ENCODE measurements at places on chromosomes 7 and 10.
A peak's percentile ranks its signal among the peaks of the same experiment; 100 is the strongest.

DNA sequence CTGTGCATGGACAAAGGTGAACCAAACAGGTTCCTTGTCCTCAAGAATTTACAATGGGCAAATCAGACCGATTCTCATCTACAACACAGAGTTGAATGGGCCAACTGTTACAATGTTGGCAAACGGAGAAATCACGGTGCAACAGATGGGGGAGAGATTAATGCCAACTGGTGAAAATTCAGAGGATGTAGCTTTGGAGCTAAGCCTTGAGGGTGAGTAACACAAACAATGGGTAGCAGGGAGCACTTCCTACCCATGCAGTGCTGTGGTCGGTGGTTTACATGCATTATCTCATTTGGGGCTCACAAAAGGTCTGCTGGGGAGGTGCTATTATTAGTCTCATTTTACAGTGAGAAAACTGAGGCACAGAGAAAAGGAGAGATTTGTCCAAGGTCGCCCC, 902 bp upstream of the NFE2L3 start:
- no peak for DNase-seq

DNA sequence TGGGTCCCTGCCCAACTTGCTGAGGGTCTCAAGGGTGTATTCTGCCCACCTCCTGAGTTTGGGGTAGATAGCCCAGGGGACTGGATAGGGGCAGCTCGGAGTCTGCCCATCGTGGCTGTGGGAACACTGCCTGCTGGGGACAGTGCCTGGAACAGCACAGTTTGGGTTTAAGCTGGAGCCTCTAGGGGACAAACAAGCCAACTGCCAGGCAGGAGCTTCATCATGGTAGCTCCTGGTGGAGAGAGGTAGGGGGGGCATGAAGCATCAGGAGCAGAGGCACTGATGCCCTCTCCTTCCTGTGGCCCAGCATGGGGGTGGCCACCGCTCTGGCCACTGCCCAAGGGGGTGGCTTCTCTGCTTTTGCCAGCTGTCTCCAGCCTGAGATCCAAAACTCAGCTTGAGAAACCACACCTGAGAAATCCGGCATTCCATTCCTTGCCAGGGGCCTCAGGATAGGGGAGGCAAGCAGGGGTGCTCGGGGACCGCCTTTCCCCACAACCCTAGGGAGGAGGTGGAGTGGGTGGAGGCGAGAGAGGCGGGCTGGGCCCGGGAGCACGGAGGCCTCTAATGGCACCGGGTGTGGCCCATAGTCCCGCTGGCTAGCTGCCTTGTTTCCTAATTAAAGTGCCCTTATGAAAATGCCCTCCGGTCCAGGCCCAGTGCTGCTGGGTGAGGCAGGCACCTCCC, 47.6 kb downstream of the UNC5B start:
- no peak for DNase-seq

DNA sequence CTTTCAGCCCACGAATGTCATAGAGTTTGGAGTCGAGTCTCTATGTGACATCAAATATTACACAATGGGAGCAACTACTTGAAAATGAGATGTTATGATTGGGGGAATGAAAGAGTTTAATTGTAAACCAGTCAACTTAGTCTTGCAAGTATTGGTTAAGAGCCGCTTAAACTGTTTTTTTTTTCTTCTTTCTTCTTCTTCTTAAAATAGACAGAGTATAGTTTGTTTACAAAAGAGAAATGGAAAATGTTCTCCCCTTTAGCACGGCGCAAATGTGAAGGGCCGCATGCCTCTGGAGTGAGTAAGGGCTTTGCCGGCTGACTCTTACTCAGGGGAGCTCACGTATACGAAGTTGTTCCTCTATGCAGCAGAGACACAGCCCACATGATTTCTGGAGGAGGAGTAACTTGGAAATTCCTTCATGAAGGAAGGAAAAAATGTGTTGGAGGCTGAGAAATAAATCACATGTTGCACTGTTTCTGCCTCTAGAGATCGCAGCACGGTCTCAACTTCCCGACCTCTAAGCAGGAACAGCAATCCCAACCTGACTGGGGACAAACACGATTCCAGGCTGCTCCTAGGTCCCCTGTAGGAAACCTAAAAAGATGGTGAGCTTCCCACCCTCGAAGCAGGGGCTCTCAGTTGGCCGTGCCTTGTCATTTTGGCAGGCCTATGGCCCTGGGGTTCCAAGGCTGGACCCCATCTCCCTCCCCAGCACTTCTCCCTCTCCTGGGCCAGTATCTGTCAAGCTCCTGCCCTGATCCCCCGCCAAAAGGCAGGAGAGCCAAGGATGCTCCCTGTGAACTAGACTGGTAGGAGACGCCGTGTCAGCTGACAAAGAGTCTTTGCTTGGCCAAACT, 44.8 kb downstream of the MYOF start:
- peak; percentile 18 for DNase-seq

- DNase-seq = no peak
Measured at GRCh38 chr10:121245754-121246153, 352.5 kb downstream of the FGFR2 start.

- no peak for DNase-seq
Measured at GRCh38 chr7:117323851-117324711, 1.2 kb upstream of the WNT2 start.

GRCh38 chr7:47513741-47514241, 68.1 kb downstream of the TNS3 start:
- DNase-seq = no peak

DNA sequence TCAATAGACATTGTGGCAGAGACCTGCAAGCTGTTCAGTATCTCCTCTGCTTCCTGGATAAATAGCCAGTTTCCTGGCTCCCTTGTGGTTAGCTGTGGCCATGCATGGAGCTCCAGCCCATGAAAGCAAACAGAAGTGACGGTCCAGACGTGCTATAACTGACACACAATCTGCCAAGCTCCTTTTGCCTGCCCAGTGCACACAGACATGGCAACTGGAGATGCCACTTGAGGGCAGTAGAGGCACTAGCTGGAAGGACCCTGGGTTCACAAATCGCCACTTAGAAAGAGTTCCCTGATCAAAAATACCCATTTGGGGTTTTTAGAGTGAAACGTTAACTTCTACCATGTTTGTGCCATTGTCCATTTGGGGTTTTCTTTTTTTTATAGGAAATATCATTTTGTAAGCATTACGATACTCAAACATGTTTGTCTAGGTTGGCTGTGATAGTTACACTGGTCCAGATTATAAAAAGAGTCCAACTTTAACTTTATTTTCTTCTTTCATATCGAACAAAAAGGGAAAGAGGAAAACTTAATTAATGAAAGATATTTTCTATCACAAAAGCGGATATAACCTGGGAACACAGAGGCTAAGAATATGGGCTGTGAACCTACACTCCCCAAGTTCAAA, 31.3 kb downstream of the KIN start:
- DNase-seq = no peak

DNA sequence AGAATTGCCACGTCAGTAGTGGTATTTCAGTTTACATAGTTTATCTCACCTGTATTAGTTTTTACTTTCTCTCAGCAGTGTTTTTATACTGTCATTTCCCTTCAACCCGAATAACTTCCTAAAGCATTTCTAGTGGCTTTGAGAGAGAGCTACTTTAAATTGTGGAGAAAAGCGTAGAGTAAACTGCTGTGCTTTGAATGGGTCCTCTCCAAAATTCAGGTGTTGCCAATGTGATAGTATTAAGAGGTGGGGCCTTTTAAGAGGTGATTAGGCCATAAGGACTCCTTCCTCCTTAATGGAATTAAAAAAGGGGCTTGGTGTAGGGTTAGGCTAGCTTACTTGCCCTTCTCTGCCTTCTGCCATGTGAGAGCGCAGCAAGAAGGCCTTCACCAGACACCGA, 98.4 kb downstream of the LCOR start:
- DNase-seq = no peak

- DNase-seq = no peak
Measured at GRCh38 chr7:102424787-102425218, 8.6 kb upstream of the ORAI2 start.

- no peak for DNase-seq
Measured at GRCh38 chr7:2968616-2969397, 74.9 kb downstream of the CARD11 start.

DNA sequence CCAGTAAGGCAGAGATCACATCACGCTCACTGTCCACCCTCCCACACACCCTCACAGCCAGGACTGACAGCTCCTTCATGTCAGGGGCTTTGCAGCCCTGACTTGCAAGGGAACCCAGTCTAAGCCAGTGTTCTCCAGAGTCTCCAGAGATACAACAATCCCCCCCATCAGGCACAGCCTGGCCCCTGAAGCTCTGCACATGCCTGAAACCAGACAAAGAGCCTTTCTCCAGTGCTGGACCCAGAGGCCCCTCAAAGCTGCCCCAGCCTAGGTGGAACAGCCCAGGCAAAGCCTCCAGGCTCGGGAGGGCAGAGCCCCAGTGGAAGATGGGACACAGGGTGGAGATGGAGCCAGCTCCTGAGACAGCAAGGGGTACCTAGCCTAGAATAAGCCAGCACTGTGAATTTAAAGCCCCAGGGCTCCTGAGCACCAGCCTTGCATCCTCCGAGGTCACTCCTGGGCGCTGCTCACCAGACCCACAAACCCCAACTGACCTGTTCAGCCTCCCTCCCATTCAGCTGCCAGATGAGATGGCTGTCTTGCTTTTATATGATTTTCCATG, 50.2 kb downstream of the GRID1 start:
- no peak for DNase-seq

- DNase-seq = no peak
Measured at GRCh38 chr7:81173766-81174281, 255.0 kb upstream of the SEMA3C start.

GRCh38 chr10:98115031-98115787, 19.2 kb upstream of the R3HCC1L start:
- no peak for DNase-seq

- peak; percentile 2 for DNase-seq
Measured at GRCh38 chr10:16809074-16809718, 8.0 kb downstream of the RSU1 start.

- DNase-seq = no peak
Measured at GRCh38 chr10:17217631-17218232, 10.3 kb upstream of the VIM start.

DNA sequence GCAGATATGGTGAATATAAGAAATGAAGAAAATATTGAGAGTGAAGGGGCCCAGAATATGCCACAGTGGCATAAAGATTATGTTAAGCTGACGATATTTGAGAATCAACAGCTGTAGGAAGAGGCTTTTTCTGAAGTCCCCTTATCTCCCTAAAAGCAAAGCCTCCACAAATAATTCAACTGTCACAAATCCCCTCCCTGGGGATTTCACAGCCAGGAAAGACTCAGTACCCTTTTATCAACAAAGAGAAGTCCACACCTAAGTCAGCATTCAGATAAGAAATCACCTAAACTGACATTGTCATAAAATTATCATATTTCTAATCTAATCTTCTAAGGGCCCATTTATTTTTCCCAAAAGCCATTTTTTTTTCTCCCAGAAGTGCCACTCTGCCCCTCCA, 284.9 kb upstream of the VWC2 start:
- DNase-seq = no peak

DNA sequence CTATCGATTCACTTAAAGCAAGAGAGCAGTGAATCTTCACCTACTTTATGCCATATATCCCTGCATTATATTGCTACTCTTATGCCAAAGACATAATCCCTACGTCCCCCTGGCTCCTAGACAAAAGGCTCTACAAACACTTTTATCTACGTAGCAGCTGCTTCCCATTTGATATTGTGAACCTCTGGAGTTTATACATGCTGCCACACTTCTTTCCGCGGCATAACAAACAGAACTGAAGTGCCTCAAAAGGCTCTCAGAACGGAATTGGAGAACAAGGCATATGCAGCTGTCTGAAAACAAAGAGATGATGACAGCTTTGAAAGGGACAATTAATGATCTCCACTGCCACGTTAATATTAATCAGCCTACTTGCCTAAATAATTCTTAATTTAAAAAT, 985.6 kb upstream of the LRRN3 start:
- DNase-seq = no peak

- no peak for DNase-seq
Measured at GRCh38 chr10:131736321-131736980, 164.4 kb upstream of the PPP2R2D start.

DNA sequence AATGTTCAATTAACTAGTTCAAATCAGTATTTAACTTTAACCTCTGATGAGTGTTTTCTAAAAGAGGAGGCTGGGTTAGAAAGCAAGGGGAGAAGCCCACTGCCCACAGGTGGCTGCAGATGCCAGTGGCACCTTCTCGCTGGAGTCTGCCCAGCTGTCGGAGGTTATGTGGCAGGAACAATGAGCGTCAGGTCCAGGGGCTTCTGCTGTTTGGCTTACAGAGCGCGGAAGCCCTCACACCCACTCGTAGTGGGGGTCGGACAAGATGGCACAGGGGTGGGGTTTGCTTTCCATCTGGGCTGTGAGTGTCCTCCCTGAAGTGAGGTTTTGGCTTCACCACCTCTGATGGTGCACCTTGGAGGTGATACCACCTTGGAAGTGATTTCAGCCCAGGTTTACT, 8.5 kb downstream of the DYNC2I1 start:
- no peak for DNase-seq

DNA sequence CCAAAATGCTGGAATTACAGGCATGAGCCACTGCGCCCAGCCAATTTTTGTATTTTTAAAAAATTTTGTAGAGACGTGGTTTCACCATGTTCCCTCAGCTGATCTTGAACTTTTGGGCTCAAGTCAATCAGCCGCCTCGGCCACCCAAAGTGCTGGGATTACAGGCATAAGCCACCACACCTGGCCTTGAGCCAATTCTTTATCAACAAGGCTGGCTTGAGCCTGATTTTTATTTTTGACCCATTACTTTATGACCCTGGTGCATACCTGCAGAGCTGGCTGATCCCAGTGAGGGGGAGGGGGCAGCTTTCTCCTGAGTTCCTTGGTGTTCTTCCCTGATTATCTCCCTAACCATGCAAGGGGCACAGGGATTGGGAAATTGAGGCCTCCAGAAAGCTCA, 15.8 kb upstream of the CPA1 start:
- DNase-seq = no peak

DNA sequence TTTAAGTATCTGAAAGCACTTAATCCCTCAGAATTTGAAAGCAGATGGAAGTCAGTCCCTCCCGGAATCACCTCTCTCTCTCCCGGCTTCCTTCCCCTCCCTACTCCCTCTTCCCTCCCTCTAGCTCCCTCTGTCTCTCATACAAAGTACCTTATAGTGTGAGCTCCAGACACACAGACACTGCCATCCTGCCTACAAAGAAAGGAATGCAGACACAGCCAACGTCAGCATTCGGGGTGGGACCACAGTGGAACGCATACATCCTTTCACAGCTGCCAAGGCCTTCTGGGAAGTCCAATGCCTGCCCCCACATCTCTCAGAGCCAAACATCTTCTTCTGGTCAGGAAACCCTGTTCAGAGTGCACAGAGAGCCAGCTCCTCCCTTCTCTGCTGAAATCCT, 9.3 kb downstream of the NOD1 start:
- no peak for DNase-seq

All from nucleus accumbens (tissue), 56 donors.